Naive thymus-derived CD8-positive, alpha-beta T cell (primary cell): ENCODE measurements at places on chromosomes 3 and 15. TPM values are rescaled to one million over a fixed set of nuclear protein-coding genes. Genes with fewer than 3 reads are reported as not detected.

GRCh38 chr3:99731499-99731898 lies 86.2 kb upstream of the CMSS1 start:
- H3K27ac ChIP-seq: no peak overlapping the region
- no peaks in the 10 kb centered on the region for H3K36me3 ChIP-seq
- H3K27me3 ChIP-seq: peaks cover 2% of the 10 kb centered on the region
- DNase-seq: no peak

GRCh38 chr3:152554980-152555379 lies 280.0 kb upstream of the P2RY1 start:
- no peaks in the 10 kb centered on the region for H3K27me3 ChIP-seq
- H3K4me3 ChIP-seq: no peak overlapping the region
- peaks cover 4% of the 10 kb centered on the region for H3K4me1 ChIP-seq
- no peaks in the 10 kb centered on the region for H3K36me3 ChIP-seq

SLC6A11 gene
- not detected for total RNA-seq

GRCh38 chr3:62672988-62673313 lies 202.3 kb downstream of the CADPS start:
- H3K27me3 ChIP-seq: peaks cover 13% of the 10 kb centered on the region
- H3K4me3 ChIP-seq: no peak overlapping the region
- no peaks in the 10 kb centered on the region for H3K36me3 ChIP-seq

SSUH2 gene
- not detected for total RNA-seq

DNA sequence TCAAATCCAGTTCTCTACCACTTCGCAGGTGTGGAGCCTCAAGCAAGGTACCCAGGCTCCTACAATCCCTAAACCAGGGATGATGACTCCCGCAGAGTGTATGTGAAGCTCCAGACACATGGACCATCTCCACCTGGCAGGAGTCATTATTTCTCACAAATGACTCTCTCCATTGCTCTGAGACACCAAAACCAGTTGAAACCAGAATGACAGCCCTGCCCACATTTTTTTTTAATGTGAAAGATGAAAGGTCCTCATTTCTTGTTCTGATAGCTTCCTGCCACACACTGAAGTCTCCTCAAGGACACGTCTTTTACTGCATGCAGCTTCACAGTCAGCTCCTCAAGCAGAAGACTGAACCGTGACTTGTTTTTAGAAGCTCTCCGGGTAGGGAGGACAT lies 61.4 kb upstream of the ZBTB38 start:
- peak overlapping the region; percentile 67 for H3K4me3 ChIP-seq
- no peaks in the 10 kb centered on the region for H3K27me3 ChIP-seq
- peak; percentile 55 for DNase-seq
- peaks cover 67% of the 10 kb centered on the region for H3K4me1 ChIP-seq
- peak overlapping the region; percentile 93 for H3K27ac ChIP-seq
- no peaks in the 10 kb centered on the region for H3K36me3 ChIP-seq

DNA sequence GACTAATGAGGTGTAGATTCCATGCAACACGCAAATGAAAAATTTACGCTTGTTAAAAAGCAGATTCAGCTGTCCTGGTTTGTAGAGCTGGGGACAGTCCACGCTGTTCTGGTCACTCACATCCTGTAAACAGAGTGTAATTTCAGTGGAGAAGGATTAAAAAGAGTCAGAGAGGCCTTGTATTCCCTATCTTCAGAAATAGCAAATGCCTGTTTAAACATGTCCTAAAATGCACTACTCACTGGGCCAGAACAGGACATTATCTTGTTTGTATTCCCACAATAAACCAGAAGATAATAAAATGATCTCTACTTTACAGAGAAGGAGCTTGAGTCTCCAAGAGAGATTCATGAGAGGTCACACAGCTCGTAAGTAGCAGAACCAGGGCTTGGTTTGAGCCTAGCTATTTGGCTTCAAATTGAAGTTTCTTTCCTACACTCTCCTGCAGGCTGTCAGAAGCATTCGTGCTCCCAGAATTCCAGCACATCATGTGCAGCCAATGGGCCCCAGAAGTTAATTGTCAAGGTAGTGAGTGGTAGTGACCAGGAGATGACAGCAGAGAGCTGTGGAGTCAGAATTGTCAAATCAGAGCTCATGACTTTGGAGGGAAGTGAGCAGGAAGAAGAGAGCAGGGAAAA lies 242.5 kb downstream of the ATP8B4 start:
- DNase-seq: no peak
- H3K4me1 ChIP-seq: peaks cover 2% of the 10 kb centered on the region
- H3K27ac ChIP-seq: no peak overlapping the region
- no peaks in the 10 kb centered on the region for H3K36me3 ChIP-seq
- no peak overlapping the region for H3K4me3 ChIP-seq
- no peaks in the 10 kb centered on the region for H3K27me3 ChIP-seq

- no peaks in the 10 kb centered on the region for H3K36me3 ChIP-seq
- no peaks in the 10 kb centered on the region for H3K27me3 ChIP-seq
- H3K4me3 ChIP-seq: peak overlapping the region; percentile 89
- no peak for DNase-seq
- peaks cover 92% of the 10 kb centered on the region for H3K4me1 ChIP-seq
- H3K27ac ChIP-seq: peak overlapping the region; percentile 89
Observed at GRCh38 chr15:77015646-77016320, 20.9 kb downstream of the PSTPIP1 start.

DNA sequence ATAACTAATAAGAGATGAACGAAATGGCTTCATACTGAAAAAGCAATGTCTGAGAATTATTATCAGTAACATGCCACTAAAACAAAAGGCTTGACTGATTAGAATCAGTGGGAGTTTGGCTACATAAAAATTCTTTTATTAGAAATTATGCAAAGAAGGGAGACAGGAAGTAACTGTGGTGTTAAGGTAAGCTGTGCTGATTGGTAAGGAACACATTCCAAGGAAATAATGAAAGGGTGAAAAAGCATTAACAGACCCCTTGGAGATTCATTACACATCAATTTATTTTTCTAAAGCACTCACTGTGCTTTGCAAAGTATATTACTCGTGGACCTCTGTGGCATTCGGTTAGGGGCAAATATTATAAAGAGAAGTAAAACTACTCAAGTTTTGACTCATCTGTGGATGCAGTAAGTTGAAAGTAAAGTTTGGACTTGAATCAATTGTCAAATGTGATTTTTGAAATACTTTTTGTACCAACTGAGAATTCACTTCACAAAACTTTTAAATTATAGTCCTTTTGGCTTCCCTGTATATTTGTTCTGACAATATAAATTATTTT lies 176.1 kb upstream of the ZPLD1 start:
- peaks cover 10% of the 10 kb centered on the region for H3K27me3 ChIP-seq
- H3K4me3 ChIP-seq: no peak overlapping the region
- H3K4me1 ChIP-seq: no peaks in the 10 kb centered on the region
- no peak overlapping the region for H3K27ac ChIP-seq

GRCh38 chr3:172104471-172105072 lies 65.2 kb downstream of the FNDC3B start:
- no peak overlapping the region for H3K4me3 ChIP-seq
- DNase-seq: no peak
- H3K27me3 ChIP-seq: no peaks in the 10 kb centered on the region
- peaks cover 90% of the 10 kb centered on the region for H3K4me1 ChIP-seq
- H3K36me3 ChIP-seq: no peaks in the 10 kb centered on the region

GRCh38 chr15:57272771-57273357 lies 103.4 kb upstream of the CGNL1 start:
- no peak for DNase-seq
- no peak overlapping the region for H3K27ac ChIP-seq
- no peak overlapping the region for H3K4me3 ChIP-seq
- H3K27me3 ChIP-seq: no peaks in the 10 kb centered on the region
- peaks cover 7% of the 10 kb centered on the region for H3K4me1 ChIP-seq
- H3K36me3 ChIP-seq: peaks cover 83% of the 10 kb centered on the region

GRCh38 chr15:83602021-83602420 lies 51.9 kb upstream of the ADAMTSL3 start:
- H3K27me3 ChIP-seq: peaks cover 3% of the 10 kb centered on the region
- no peak overlapping the region for H3K27ac ChIP-seq
- H3K4me3 ChIP-seq: no peak overlapping the region
- peaks cover 18% of the 10 kb centered on the region for H3K36me3 ChIP-seq

DNA sequence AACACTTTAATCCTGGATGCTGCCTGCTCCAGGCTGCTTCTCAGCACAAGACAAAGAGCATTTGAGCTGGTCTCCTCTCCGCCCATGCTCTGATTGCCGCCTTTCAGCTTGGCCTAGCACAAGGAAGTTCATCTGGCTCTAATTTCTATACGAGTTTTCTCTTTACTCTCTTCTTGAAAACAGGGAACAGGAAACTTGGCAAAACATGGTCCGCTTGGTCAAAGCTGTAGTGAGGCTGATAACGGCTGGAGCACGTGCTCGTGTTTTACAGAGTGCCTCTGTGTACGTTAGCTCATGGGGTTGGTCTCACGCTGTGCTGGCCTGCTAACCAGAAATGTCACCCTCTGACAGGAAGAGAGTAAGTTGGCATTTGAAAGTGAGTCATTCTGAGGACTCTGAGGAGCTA lies 19.2 kb downstream of the RARRES1 start:
- no peak for DNase-seq
- peaks cover 67% of the 10 kb centered on the region for H3K36me3 ChIP-seq
- H3K4me1 ChIP-seq: no peaks in the 10 kb centered on the region
- H3K27me3 ChIP-seq: no peaks in the 10 kb centered on the region

- H3K27me3 ChIP-seq: no peaks in the 10 kb centered on the region
- no peaks in the 10 kb centered on the region for H3K4me1 ChIP-seq
Observed at GRCh38 chr15:98121957-98122356, 161.5 kb downstream of the ARRDC4 start.

MASP1 gene
- total RNA-seq: not detected

SLC6A20 gene
- 0.52 TPM for total RNA-seq

TICRR gene
- total RNA-seq: 0.16 TPM

TMOD2 gene
- 21.0 TPM for total RNA-seq

GRCh38 chr15:62858343-62858742 lies 184.2 kb upstream of the TPM1 start:
- H3K27ac ChIP-seq: no peak overlapping the region
- H3K4me3 ChIP-seq: no peak overlapping the region
- DNase-seq: no peak
- H3K4me1 ChIP-seq: no peaks in the 10 kb centered on the region
- no peaks in the 10 kb centered on the region for H3K36me3 ChIP-seq

DNA sequence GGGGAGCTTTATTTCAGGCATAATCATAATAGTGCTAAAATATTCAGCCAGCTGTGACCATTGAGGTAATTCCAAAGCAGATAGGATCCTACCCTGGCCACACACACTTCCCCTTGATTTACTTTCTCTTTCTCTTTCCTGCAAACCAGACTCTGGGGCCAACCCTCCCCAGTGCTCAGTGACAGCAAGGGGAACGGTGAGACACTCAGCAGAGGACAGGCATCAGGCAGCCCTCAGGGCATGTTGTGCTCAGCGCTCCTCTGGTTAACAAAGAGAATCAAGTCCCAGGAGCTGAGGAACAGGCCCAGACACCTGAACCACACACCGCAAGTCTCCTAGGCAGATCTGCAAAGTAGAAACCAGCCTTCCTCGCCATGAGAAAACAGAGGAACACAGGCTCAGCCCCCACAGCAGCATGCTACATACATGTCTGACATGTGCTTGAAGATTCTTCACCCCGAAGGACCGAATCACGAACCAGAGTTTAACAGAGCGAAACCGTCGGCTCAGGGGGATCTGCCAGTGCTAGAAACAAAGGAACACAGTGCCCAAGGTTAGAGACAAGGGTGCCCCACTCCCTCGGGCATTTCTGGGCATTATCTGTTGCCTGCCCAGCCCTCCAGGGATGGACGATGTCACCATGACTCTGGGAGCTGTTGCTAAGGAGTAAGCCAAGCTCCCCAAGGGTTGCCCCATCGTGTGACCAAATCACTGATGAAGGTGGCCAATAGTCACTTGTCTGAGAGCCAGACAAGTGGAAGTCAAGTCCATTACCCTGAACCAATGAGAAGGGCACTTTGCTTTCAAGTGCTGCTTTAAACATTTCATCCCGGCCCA lies 17.5 kb downstream of the HDC start:
- H3K4me3 ChIP-seq: peak overlapping the region; percentile 85
- peak overlapping the region; percentile 91 for H3K27ac ChIP-seq
- H3K27me3 ChIP-seq: no peaks in the 10 kb centered on the region
- DNase-seq: peak; percentile 22
- no peaks in the 10 kb centered on the region for H3K36me3 ChIP-seq

DNA sequence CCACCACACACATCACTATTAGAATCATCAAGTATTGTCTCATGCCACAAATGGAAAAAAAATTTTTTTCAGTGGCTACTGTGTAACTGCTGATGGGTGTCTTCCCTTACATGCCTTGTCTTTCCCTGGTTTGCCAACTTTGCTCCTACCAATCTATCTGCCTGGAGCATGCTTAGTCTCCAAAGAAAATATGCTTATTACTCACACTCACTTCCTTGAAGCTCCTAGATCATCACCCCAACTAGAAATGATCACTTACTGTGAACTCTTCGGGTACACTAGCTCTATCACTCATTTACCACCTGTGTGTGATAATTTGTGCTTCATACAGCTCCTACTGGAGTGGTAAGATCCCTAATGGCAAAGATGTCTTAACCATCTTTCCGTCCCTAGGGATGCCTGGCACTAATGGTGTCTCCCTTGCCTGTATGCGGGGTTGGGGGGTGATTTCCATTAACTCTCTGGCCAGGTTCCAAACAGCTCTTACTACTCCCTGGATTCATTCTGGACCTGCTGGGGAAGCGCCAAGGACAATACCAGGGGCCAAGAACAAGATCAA lies 799 bp downstream of the VPS33B start:
- peaks cover 19% of the 10 kb centered on the region for H3K36me3 ChIP-seq
- peak overlapping the region; percentile 96 for H3K4me3 ChIP-seq
- no peak for DNase-seq
- H3K4me1 ChIP-seq: peaks cover 25% of the 10 kb centered on the region

CYP8B1 gene
- not detected for total RNA-seq

- H3K4me1 ChIP-seq: peaks cover 15% of the 10 kb centered on the region
- no peak overlapping the region for H3K27ac ChIP-seq
- no peaks in the 10 kb centered on the region for H3K36me3 ChIP-seq
Observed at GRCh38 chr3:49466085-49466484, 4.0 kb upstream of the DAG1 start.

DNA sequence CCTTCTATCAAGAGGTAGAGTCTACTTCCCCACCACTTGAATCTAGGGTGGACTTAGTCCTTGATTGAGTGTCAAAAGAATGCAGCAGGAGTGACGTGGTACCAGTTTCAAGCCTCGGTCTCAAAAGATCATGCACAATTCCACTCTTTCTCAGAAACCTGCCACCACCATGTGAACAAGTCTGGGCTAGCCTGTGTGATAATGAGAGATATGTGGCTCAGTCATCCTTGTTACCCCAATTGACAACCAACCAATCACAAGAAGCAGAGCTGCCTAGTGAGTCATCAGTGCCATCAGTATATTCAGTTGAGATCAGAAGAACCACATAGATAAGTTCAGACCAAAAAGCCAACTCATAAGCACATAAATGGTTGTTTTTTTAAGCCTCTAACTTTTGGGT lies 374.5 kb downstream of the IL20RB start:
- no peaks in the 10 kb centered on the region for H3K27me3 ChIP-seq
- no peak for DNase-seq
- no peak overlapping the region for H3K27ac ChIP-seq
- H3K4me3 ChIP-seq: no peak overlapping the region

SLC24A5 gene
- not detected for total RNA-seq

GUCA1C gene
- not detected for total RNA-seq

MESP2 gene
- not detected for total RNA-seq

TMEM108 gene
- not detected for total RNA-seq
